NCI-H460 (cell line): ENCODE measurements at places on chromosomes 13 and 19.

DNA sequence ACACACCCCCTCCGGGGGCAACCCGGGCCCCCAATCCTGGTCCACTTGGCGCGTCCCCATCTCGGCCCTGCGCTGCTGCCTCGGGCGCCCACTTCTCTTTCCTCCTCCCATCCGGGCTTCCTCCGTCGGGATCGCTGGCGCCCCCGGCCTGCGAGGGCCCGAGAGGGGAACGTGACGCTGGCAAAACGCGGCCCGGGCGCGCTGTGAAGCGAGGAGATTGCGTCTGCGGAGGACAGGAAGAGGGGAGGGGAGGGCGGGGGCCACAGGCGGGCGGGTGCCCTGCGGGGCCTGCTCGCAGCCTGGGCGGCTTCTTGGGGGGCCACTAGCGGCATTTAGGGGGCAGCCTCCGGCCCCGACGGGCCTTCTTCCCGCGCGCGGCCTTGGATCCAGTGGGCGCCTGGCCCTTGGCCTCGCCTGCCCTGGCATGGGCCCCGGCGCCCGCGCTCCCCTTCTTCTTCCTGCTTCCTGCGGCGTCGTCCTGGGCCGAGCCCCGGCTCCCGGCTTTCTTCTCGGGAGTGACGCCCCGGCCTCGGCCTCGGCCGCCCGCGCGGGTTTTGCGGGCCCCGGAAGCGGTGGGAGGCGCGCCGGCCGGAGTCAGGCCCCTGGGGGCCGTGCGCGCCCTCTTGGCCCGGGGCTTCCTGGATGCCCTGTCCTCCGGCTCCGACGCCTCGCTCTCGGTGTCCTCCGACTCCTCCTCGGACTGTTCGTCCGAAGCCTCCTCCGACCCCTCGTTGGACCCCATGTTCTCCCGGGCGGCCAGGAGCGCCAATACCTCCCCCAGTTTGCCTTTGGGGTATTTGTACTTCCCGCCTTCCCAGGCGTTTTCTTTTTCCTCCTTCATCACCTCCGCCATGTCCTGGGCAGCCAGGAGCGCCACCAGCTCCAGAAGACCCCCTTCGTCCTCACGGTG, 2.2 kb downstream of the PNMA8B start:
- no peak for DNase-seq

DNA sequence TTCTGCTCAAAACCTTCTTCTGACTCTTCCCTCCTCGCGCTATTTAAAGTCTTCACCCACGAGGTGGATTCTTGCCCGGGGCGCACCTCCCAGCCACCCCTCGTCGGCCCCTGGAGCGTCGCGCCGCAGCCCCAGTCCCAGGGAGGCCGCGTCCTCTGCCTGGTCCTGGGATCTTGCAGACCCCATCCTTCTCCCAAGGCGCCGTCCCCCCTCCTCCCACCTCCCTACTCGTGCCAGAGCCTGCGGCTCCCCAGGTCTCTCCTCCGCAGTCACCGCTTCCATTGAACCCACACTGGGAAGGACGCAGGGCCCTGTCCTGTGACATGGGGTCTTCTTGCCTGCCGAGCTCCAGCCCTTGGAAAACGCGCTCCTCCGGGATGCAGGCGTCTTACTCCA, 486 bp downstream of the ZNF808 start:
- no peak for DNase-seq

DNA sequence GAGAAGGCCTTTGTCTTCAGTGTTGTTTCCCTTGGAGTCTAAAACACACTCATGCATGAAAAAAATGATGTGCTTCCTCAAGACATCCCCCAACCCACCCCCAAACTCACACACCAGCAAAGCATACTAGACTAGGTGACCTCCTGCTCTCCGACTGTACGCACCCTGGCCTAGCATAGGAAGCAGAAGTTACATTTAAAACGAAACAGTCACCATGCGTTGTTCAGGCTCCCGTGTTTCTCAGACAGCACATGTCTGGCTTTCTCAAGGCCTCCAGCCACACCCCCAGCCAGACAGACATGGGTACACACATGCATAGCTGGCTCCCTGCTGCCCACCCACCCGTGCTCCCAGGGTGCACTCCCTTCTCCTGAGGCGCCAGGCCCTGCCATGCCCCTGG, 28.7 kb upstream of the C1QTNF9 start:
- DNase-seq = no peak

DNA sequence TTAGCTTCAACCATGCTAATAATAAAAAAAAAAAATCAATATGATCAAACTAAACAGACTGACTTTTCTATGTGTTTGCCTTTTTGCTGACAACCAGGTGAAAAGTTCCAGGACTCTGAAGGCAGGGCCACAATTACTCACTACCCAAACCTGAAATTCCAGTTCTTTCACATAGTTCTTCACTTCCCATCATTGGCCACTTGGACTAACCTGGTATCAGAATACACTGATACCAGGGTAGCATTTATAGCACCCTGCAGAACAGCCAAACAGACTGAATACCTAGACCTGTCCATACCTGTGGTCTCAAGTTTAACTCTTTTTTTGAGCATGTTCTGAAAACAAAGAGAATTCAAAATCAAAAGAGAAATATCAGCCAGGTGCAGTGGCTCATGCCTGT, 25.1 kb downstream of the ELF1 start:
- DNase-seq = no peak

DNA sequence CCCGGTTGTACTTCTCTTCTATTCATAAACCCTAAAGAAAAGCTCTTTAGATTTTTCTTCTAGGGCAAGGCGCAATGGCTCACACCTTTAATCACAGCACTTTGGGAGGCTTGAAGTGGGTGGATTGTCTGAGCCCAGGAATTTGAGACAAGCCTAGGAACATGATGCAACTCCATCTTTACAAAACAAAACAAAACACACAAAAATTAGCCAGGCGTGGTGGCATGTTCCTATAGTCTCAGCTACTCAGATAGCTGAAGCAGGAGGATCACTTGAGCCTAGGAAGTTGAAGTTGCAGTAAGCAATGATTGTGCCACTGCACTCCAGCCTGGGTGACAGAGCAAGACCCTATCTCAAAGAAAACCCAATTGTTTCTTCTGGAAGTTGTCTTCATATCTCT, 240.3 kb downstream of the SHISA2 start:
- no peak for DNase-seq

DNA sequence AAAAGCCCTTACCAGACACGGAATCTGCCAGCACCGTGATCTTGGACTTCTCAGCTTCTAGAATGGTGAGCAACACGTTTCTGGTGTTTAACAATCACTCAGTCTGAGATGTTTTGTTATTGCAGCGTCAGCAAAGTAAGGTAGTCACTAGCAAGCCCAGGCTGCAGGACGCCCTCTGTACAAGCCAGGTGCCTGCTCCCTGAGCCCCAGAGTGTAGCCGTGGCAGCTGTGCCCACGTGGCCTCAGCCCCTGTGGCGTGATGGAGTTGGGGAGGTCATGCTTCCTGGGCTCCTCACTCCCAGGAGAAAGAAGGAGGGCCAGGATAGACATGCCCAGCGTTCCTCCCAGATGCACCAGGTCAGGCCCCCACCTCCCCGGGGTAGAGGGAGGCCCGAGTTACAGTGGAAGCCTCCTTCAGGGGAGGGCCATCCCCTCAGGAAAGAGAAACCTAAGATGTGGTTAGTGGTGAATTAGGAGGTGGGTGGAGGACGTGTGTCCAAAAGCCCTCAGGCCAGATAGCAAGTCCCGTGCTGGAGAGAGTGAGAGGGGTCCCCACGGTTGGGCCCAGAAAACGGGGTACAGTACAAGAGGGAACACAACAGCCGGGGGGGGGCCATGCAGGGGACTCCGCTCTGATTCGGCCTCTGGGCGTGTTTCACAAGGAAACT, 169.6 kb upstream of the SOX1 start:
- DNase-seq = no peak

- DNase-seq = no peak
Measured at GRCh38 chr19:33477781-33478180, 43.8 kb downstream of the PEPD start.

DNA sequence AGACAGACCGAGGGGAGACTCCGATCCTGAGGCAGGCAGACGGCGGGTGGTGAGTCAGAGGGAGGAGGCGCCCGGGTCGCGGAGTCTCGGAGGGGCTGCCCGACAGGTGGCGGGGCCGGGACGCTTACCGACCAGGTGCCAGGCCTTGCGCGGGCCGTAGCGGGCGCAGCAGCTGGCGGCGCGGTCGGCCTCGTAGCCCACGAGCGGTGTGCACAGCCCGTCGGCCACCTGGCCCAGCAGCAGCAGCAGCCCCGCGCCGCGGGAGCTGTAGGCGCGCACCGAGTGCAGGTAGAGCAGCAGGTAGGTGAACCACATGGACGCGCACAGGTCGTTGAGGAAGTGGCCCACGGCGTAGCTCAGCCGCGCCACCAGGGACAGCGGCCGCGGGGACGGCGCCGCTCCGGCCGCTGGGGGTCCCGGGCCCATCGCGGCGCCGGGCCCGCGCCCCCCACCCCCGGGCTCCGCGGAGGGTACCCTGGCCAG, 367 bp downstream of the MFSD12 start:
- no peak for DNase-seq

- DNase-seq = no peak
Measured at GRCh38 chr13:88071371-88071770, 400.2 kb downstream of the SLITRK5 start.

GRCh38 chr13:80055847-80056246, 285.1 kb downstream of the SPRY2 start:
- DNase-seq = no peak

- DNase-seq = no peak
Measured at GRCh38 chr19:44722131-44723121, 23.5 kb downstream of the CEACAM16 start.

DNA sequence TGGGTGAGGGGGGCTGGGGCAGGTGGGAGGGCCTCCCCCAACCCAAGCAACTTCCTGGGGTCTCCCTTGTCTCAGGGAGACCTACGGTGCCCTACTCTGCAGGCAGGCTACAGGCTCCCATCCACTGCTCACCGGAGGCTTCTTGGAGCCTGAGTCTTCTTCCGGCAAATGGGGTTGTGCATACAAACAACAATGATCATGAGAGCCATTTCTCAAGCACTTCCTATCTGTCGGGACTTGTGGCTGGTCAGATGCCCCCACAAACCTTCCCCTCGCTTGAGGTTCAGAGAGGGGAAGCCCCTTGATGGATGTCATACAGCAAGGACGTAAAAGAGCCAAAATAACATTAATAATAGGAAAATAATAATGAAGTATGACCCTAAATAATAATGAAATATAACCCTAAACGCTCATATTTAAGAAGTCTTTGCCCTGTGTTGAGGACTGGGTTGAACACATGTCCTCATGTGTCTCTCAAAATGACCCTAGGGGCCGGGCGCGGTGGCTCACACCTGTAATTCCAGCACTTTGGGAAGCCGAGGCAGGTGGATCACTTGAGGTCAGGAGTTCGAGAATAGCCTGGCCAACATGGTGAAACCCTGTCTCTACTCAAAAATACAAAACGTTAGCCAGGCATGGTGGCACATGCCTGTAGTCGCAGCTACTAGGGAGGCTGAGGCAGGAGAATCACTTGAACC, 727 bp downstream of the CD37 start:
- no peak for DNase-seq

DNA sequence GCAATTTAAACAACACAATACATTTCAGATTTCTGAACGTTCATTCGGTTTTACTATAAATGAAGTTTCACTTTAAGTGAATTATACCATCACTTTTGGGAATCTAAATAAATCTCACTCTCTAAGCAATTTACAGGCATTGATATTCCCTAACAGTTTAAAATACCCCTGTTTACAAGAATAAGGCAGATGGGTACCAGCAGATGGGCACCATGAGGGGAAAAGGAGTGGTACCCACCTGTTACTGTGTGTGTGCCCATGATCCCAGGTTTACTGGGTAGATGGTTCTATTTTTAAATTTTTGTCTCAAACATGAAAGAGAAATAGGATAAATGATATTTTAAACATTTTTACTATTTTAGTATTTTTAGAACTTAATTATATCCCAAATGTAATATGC, 212.9 kb downstream of the PCDH9 start:
- DNase-seq = no peak

GRCh38 chr19:39110263-39110967, 15.2 kb upstream of the PAK4 start:
- peak; percentile 55 for DNase-seq

DNA sequence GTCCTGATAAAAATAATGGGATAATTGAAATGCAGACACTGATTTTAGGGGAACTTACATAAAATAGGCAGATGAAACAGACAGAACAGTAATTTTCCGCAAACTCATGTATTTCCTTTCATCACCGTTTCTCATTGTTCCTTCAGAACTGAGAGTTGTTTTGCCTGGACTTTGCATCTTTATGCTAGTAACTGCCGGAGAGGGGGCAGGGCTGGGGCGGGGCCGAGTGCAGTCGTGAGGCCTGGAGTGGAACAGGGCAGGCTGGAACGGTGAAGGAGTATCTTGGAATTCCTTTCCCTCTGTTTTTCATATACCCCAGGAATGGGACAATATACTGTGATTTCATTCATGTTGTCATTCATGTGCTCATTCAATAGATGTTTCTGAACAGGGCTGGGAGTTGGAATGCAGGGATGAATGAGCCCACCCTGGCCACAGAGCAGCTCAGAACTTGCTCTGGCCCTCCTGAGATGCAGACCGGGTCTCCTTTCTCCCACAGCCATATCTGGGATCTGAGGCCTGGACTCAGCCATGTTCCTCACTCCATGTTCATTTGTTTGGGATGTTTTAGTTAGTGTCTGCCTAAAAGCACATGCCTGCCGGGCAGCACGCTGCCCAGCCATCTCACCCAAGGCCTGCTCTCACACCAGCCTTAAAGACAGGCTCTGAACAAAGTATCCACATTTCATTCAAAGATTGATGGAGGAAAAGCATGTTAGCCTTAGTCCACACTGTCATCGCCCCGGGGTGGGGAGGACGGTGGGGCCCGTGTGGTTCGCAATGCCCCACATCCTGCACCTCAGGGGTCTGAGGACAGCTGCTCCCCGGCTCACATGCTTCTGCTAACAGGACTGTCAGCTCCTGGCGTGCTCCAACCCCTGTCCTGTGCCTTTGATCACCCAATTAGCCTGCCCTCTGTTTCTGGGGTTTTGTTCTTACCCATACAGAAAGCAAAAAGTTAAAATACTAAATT, 92.9 kb downstream of the SOX1 start:
- no peak for DNase-seq

GRCh38 chr19:43674596-43674995, 4.6 kb upstream of the PLAUR start:
- no peak for DNase-seq

DNA sequence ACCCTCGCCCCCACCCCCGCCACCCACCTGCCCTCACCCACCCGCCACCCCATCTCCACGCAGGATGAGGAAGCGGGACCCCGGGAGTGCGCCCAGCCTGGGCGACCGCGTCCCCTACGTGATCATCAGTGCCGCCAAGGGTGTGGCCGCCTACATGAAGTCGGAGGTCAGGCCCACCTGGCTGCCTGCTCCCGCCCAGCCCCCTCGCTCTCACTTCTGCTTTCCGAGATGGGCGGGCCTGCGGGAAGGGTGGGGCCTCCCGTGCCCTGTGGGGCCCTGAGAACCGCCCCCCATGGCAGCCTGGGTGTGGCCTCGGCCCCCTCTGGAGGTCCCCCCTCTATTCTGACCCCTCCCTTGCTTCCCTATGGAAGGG, 3.1 kb upstream of the SPIB start:
- DNase-seq = no peak

DNA sequence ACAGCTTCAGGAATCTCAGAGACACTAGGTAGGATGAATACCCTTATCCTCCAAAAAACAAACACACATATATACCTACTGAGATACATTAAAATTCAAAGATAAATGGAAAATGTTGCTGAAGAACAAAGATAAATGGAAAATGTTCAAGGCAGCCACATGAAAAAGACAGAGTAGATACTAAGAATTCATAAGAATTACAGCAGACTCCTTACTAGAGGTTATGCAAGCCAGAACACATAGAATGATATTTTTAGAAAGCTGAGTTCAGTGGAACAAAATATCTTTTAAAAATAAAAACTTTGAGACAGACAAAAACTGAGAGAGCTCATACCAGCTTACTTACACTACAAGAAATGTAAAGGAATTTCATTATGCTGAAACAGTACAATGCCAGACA, 35.6 kb downstream of the UCHL3 start:
- DNase-seq = no peak
